Amniotic stem cell (primary cell): ENCODE measurements at places on chromosomes 16 and 17.

DNA sequence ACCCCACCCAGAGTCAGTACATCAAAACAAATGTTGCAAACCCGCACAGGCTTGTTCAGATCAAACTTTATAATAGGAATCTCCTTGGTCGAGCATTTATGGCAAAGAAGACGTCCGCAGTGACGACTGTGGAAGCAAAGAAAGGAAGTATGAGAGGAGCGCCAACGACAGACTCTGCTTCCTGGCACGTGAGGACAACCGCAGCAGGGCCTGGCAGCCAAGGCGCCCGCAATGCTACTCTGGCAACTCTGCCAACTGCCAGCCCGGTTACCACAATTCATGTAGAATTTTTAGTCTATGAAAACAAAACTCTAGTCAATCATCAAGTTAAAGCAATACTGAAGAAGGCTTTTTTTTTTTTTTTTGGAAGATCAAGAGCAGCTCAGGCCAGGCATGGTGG lies 24.8 kb downstream of the CYB5D2 start:
- DNase-seq, result no peak

DNA sequence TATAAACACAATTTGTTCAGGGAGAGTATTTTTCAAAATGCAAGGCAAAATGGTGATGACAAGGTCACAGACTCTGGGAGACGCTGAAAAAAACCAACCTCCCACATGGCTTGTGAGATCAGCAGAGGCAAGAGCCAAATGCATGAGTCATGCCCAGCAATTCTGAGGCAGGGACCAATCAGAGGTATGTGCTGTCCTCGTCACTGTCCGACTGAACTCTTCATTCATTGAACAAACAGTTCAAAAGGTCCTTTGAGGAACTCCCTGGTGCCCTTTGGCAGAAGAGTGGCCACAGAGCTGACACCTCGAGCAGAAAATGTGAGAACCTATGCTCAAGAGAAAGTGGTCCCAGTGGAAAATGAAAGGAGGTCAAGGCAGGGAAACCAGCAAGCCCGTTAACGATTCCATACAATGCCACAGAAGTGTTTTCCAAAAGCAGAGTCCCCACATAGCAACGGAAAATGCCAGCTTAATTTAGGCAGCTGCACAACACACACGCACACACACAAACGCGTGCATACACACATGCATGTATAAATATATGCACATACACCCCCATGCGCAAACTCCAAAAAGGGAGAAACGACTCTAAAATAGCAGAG lies 50.9 kb downstream of the CDH11 start:
- peak; percentile 83 for DNase-seq

GRCh38 chr17:64236827-64237403 lies 26.1 kb downstream of the TEX2 start:
- DNase-seq, result no peak

DNA sequence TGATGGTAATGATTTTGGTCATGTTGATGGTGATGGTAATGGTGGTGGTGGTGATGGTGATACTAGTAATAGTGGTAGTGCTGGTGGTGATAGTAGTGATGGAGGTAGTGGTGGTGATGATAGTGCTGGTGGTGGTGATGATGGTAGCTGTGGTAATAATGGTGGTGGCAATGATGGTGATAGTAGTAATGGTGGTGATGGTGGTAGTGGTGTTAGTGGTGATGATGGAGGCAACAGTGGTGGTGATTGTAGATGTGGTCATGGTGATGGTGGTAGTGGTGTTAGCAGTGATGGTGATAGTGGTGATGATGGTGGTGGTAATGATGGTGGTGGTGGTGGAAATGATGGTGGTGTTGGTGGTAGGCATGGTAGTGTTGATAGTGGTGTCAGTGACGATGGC lies 127.0 kb upstream of the RPL38 start:
- no peak for DNase-seq

DNA sequence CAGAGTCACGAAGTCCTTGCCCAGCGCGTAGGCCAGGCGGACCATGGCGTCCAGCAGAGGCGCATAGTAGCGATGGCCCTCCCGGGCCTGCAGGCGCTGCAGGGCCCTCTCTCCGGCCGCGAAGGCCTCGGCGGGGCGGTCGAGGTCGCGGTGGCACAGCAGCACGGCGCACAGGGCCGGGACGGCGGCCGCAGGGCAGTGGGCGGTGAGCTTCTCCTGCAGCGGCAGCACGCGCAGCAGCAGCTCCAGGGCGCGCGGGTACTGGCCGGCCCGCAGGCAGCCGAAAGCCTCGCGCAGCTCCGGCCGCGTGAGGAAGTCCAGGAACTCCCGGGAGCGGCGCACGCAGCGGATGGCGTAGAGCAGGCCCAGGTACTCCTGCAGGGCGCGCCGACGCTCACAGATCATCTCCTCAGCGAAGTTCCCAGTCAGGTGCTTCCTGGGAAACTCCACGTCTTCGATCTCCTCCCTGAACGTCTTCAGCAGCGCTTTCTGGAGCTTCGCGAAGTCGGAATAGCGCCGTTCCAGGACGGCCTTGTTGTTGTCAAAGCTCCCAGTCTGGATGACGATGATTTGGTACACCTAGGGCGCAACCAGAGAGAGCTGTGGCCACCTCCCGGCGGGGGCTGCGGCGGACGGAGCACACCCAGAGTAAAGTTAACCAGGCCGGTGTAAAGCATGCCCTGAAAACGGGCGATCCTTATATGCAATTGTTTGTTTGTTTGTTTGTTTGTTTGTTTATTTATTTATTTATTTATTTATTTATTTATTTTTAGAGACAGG lies 7.4 kb downstream of the SNX20 start:
- DNase-seq, result no peak

DNA sequence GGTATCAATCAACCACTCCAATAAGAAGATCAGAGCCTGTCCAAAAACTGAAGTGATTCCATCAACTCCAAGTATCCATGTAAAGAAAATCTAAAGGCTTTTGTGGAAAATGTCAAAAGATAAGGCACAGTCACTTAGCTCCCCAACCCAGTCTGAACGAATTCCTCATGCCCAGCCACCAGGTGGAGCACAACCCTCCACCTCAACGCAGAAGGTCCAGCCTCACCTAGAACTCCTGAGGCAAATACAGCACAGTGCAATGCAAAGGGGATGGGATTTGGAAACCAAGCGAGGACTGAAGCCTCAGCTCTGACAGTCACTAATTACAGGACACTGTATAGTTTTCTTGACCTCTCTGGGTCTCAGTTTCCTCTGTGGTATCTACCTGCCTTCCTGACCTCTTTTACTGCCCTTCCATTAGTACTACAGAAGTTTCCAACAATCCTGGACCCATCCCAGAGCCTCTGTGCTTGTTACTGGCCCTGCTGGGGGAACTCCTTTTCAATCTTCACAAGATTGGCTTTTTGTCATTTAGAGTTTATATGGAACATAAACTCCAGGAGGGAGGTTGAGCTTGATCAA lies 2.0 kb downstream of the NCBP3 start:
- DNase-seq, result no peak

- no peak for DNase-seq
Measured at GRCh38 chr17:39602533-39603303, 5.0 kb downstream of the NEUROD2 start.

DNA sequence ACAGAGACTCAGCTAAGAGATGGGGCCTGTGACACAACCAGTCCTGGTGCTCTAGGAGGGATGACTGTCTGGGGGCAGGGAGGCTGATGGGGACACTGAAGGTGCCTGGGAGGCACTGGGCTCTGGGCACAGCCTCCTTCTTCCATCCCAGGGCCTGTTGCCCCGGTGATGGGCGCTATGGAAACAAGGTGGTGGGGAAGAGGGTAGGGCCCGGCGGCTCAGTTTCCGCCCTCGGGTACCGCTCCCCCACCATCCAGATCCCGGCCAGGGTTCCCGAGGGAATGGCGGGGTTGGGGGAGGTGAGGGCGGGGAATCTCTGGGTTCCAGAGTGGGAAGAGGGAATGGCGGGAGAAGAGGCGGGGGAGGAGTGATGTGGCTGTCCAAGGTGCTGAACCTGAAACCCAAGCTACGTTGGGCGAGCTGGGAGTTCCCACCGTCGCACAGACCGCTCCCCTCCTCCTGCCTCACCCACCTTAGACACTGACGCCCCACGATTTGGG lies 981 bp downstream of the KCNH4 start:
- DNase-seq, result no peak

GRCh38 chr17:6449307-6449706 lies 5.1 kb downstream of the PIMREG start:
- no peak for DNase-seq

GRCh38 chr17:39195568-39196160 lies 1.8 kb downstream of the CACNB1 start:
- no peak for DNase-seq

DNA sequence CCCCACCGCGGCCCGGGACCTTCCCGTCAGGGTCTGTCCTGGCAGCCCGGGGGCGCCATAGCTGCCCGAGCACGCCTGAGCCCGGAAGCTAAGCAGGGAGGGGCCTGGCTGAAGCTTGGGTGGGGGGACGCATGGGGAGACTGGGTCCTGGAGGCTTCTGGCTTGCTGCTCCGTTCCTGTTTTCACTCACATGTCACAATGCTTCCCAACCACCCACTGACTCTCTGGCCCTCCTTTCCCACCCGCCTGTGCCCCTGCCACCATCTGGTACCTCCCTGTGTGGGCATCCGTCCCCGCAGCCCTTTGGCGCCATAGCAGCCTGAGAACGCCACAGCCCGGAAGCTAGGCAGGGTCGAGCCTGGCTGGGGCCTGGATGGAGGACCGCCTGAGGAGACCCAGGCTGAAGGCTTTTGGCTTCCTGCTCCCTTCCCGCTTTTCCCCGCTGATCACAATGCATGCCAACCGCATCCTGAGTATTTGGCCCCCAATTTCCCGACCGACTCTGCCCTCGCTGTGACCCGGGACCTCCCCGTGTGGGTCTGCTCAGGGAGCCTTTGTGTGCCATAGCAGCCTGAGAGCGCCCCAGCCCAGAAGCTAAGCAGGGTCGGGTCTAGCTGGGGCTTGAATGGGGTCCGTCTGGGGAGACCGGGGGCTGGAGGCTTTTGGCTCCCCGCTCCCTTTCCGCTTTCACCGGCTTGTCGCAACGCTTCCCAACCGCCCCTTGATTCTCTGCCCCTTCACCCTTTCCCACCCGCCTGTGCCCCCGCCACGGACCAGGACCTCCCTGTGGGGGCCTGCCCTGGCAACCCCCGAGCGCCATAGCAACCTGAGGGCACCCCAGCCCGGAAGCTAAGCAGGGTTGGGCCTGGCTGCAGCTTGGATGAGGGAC lies 2290.1 kb downstream of the TP53TG3F start:
- no peak for DNase-seq

DNA sequence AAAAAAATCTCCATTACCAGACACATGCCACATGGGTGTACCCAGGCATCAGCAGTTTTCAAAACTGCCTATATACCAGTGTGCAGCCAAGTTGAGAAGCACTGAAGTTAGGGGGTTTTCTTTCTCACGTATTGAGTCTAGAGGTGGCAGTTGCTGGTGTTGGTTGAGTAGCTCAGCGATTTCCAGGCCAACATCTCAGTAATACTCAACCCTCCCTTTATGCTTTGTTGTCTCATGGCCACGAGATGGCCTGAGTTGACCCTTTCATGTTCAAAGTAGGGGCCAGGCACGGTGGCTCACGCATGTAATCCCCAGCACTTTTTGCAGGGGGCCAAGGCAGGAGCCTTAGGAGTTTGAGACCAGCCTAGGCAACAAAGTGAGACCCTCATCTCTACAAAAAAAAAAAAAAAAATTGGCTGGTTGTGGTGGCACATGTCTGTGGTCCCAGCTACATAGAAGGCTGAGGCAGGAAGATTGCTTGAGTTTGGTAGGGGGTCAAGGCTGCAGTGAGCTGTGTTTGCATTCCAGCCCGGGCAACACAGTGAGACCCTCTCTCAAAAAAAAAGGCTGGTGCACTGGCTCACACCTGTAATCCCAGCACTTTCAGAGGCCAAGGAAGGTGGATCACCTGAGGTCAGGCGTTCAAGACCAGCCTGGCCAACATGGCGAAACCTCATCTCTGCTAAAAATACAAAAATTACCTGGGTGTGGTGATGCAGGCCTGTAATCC lies 10.8 kb downstream of the LRRC3C start:
- DNase-seq, result no peak

GRCh38 chr17:80030730-80031410 lies 4.8 kb downstream of the TBC1D16 start:
- no peak for DNase-seq

DNA sequence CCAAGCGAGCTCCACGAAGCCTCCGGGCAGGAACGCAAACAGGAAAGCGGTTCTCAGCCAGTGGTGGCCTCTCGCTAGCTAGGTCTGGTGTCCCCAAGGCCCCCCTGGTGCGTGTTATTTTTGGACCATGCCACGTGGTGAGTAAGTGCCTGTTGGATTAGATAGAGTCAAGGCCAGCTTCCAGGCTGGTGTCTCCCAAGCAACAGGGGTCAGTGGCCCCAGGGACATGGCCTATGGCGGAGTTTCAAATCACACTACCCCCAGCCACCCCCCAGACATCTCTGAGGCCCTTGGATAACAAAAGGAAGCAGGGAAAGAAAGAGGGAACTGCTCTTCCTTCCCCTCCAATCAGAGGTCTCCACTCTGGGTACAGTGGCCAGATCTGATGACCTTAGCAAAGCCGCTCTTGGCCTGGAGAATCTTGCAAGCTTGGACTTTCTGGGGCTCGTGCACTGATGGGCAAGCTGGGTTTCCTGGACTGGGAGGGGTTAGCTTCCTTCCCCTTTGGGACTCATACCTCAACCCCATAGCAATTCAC lies 58.2 kb downstream of the MAF start:
- no peak for DNase-seq

GRCh38 chr17:64056269-64057005 lies 36.0 kb upstream of the ICAM2 start:
- no peak for DNase-seq

- no peak for DNase-seq
Measured at GRCh38 chr17:64218066-64218465, 45.0 kb downstream of the TEX2 start.

GRCh38 chr16:17328932-17329331 lies 141.8 kb downstream of the XYLT1 start:
- no peak for DNase-seq

DNA sequence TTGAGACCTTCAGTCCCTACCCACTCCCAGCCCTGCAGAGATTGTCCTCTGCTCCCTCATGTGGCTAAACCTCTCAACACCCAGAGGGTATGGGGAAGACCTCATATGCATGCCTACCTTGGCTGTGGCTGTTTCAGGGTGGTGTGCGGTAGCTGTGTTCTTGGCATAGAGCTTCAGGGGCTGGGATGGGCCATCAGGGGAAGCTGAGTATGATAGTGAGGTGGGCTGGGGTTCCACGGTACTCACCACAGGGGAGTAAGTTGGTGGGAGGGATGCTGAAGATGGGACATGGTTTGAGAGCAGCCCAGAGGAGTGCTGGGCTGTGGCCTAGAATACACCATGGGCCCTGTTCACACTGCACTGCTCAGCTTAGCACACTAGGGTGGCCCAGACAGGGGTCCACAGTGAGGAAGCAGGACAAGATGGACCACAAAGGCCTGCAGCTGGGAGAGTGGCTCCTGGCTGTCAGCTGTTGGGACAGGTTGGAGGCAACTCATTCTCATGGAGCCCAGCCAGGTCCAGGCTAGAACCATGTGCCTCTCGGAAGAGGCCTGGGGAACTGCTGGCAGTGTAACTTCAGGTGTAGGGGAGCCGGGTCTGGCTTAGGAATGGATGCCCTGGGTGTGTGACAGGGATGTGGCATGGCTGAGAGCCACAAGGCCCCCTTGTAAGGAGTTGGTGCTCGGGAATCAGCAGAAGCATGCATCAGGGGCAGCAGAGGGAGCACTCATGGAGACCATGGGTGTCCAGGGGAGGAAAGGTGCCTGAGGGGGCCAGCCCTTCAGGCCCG lies 3.1 kb downstream of the MFAP4 start:
- DNase-seq, result no peak
